Activated naive CD8-positive, alpha-beta T cell treated with anti-CD3 and anti-CD28 coated beads, Interleukin-2, amount 10 ng/mL, durations not matched to agents 7 days and 5 days (primary cell): ENCODE measurements at places on chromosomes 12 and 14.
A peak's percentile ranks its signal among the peaks of the same experiment; 100 is the strongest.

GRCh38 chr14:65847075-65847847, 434.7 kb downstream of the FUT8 start:
- no peaks in the 10 kb centered on the region for H3K27me3 ChIP-seq
- H3K4me1 ChIP-seq = peaks cover 66% of the 10 kb centered on the region
- DNase-seq = peak; percentile 63
- H3K36me3 ChIP-seq = peaks cover 36% of the 10 kb centered on the region
- peak overlapping the region; percentile 75 for H3K4me3 ChIP-seq

DNA sequence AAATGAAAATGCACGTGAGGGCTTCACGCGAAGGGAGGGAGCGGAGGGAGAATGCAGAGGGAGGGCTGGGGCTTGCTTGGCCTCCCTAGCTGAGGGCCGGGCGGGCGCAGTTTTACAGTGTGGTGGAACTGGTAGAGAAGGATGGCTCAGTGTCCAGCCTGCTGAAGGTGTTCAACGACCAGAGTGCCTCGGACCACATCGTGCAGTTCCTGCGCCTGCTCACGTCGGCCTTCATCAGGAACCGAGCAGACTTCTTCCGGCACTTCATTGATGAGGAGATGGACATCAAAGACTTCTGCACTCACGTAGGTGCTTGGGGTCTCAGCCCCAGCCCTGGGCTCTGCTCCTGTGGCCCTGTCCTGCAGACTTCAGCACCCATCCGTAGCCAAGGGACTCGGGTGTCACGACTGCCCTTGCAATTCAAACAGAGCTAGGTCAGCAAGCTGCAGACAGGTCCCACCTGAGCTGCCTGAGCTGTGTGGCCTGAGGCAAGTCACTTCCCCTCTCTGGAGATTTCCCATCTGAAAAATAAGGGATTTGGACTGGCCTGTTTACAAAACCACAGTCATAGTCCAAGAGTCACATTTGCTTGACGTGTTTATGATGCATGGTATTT, 18.4 kb downstream of the OTUB2 start:
- no peak overlapping the region for H3K4me3 ChIP-seq
- H3K4me1 ChIP-seq = peaks cover 8% of the 10 kb centered on the region
- no peaks in the 10 kb centered on the region for H3K27me3 ChIP-seq
- H3K27ac ChIP-seq = no peak overlapping the region

GRCh38 chr12:111937429-111937828, 75.5 kb downstream of the TMEM116 start:
- no peaks in the 10 kb centered on the region for H3K4me1 ChIP-seq
- H3K27me3 ChIP-seq = no peaks in the 10 kb centered on the region
- DNase-seq = no peak
- no peak overlapping the region for H3K4me3 ChIP-seq

- DNase-seq = peak; percentile 30
- peaks cover 85% of the 10 kb centered on the region for H3K4me1 ChIP-seq
- peak overlapping the region; percentile 95 for H3K27ac ChIP-seq
These were observed 19.5 kb downstream of the BCL11B start for GRCh38 chr14:99252443-99252939.

- DNase-seq = no peak
- no peaks in the 10 kb centered on the region for H3K4me1 ChIP-seq
- no peak overlapping the region for H3K27ac ChIP-seq
- no peaks in the 10 kb centered on the region for H3K27me3 ChIP-seq
These were observed 590.4 kb downstream of the MED13L start for GRCh38 chr12:115687094-115687493.

DNA sequence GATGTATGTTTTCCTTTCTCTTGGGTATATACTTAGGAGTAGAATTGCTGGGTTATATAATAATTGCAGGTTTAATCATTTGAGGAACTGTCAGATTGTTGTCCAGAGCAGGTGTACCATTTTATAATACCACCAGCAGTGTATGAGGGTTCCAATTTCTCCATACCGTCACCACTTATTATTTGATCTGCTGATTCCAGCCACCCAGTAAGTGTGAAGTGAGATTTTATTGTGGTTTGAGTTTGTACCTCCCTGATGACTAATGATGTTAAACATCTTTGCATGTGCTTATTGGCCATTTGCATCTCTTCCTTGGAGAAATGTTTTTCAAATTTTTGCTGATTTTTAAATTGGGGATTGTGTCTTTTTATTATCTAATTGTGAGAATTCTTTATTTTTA, 15.1 kb downstream of the NCKAP5L start:
- peaks cover 2% of the 10 kb centered on the region for H3K36me3 ChIP-seq
- H3K4me1 ChIP-seq = peaks cover 13% of the 10 kb centered on the region
- DNase-seq = no peak
- no peak overlapping the region for H3K27ac ChIP-seq
- no peaks in the 10 kb centered on the region for H3K27me3 ChIP-seq

GRCh38 chr12:131454418-131455217, 256.3 kb upstream of the SFSWAP start:
- H3K27me3 ChIP-seq = peaks cover 11% of the 10 kb centered on the region
- no peak overlapping the region for H3K27ac ChIP-seq
- H3K36me3 ChIP-seq = no peaks in the 10 kb centered on the region
- no peaks in the 10 kb centered on the region for H3K4me1 ChIP-seq

DNA sequence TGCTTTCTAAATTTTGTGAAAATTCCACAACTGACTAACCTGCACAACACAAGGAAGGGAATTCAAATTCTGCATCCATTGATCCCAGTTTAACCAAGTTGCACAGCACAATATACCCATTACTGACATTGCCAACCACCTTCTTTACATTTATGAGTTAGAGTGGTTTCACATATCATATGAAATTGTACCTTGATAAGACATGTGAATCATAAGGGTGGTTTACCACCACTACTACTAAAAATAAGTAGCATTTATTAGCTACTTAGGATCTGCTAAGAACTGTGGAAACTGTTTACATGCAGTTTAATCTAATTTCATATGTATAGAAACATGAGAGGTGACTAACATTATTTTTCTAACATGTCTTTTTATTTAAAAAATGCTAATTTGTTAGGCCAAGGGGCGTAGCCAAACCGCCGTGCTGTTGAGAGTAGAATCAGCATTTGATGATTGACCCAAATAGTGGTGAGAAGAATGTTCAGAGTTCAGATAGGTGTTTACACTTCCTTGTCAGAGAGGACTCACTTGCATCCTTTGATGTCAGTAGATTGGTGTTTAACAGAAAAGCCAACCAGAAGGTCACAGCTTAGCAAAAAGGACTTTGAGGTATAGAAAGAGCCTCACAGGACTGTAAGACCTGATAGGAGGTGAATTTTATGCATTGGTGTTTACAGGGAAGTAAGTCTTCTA, 56.2 kb downstream of the LRFN5 start:
- H3K27ac ChIP-seq = no peak overlapping the region
- no peak overlapping the region for H3K4me3 ChIP-seq
- no peak for DNase-seq
- H3K27me3 ChIP-seq = no peaks in the 10 kb centered on the region

DNA sequence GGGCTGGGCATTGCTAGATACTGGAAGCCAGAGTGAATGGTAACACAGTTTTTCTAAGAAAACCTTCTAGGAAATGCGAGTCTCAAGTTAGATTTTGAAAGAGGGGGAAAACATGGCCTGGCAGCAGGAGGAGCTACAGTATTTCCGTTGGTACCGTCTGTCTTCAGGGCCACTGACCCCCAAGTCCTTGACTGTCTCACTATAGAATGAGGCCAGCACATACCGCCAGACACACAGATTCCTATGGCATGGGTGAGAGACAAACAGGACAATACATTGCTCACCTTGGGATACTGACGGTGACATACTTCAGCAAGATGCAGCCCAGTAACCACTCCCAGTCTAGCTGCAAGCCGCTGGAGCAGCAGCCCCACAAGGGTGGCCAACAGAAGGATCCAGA, 21.7 kb downstream of the SLC11A2 start:
- no peak overlapping the region for H3K27ac ChIP-seq
- H3K36me3 ChIP-seq = peaks cover 29% of the 10 kb centered on the region
- H3K4me1 ChIP-seq = peaks cover 8% of the 10 kb centered on the region
- H3K27me3 ChIP-seq = no peaks in the 10 kb centered on the region
- no peak for DNase-seq

DNA sequence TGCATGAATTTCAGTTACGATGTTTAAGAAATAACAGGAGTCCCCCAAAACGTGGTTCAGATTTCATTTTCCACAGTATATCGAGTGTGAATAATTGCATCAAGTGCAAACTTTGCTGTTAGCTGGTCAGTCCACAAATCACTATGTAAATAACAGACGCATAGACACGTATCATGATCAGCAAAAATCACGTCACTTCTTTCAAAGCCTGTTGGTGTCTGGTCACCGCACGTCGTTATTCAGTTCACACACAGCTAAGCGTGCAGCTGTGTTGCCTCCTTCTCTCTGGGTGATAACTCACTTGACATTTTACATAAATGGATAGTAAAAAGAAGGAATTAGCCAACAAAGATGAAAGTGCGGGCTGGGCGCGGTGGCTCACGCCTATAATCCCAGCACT, 126.8 kb upstream of the MED13L start:
- H3K36me3 ChIP-seq = no peaks in the 10 kb centered on the region
- no peak overlapping the region for H3K27ac ChIP-seq
- H3K4me3 ChIP-seq = no peak overlapping the region
- no peak for DNase-seq
- H3K27me3 ChIP-seq = peaks cover 3% of the 10 kb centered on the region

- DNase-seq = peak; percentile 31
- H3K36me3 ChIP-seq = no peaks in the 10 kb centered on the region
- H3K27me3 ChIP-seq = peaks cover 55% of the 10 kb centered on the region
- peak overlapping the region; percentile 47 for H3K4me3 ChIP-seq
- H3K27ac ChIP-seq = no peak overlapping the region
These were observed 95.2 kb upstream of the HMGA2 start for GRCh38 chr12:65728848-65729793.

- peaks cover 28% of the 10 kb centered on the region for H3K27me3 ChIP-seq
- no peaks in the 10 kb centered on the region for H3K4me1 ChIP-seq
- H3K36me3 ChIP-seq = peaks cover 20% of the 10 kb centered on the region
- DNase-seq = no peak
These were observed 182.3 kb downstream of the SLC41A2 start for GRCh38 chr12:104775731-104776231.

DNA sequence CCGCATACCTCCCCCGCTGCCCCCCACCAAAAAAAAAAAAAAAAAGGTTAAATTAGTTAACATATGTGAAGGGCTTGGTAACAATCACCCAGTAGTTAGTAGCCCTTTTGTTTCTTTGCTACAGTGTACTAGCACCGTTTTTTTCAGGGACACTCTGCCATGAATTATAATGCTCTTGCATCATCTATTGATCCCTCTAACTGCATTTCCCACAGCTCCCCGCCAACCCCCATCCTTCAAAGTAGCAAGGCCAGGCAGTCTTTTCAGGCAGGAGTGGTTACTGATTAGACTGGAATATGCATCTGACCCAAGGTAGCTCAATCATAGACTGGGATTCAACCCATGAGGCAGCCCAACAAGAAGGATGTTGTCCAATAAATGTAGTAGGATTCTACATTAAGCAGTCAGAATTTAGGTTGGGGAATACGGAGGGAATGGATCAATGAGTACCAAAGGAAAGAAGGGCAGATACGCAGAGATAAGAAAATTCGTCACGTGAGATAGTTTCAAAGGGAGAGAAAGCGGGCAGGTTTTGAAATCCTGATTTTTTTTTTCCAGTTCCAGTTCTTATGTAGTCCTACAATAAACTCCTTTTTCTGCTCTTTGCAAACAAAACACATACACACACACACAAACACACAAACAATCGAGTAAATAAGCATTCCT, 39.8 kb upstream of the CRACR2A start:
- no peaks in the 10 kb centered on the region for H3K27me3 ChIP-seq
- no peak overlapping the region for H3K27ac ChIP-seq
- no peak for DNase-seq
